ENCODE measurements at places on chromosomes 13 and 19.

GRCh38 chr19:55694656-55695491 is 19.8 kb downstream of the EPN1 start:
- DNase-seq, result no peak

DNA sequence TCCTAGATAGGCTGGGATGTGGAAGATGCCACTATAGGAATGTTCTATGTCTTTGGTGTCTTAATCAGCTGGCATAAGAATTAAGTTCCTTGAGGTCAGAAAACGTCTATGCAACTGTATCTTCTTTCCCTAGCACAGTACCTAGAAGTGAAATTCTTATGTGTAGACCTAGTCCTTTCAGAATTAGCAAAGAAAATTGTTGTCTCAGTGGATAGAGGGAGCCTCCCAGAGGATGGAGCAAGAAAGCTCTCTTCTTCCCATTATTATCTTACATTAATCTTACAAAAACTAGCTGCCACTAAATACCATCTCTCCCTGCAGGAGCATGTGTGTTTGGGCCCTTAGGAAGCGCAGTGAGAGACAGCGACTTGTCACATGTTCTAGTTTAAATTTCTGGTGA is 11.6 kb downstream of the CLDN10 start:
- no peak for DNase-seq

GRCh38 chr13:101473458-101473857 is 21.0 kb downstream of the ITGBL1 start:
- DNase-seq, result no peak

- no peak for DNase-seq
These were observed 18.3 kb downstream of the CCDC97 start for GRCh38 chr19:41328157-41328841.

GRCh38 chr19:7910321-7911161 is 4.1 kb upstream of the TGFBR3L start:
- no peak for DNase-seq

GRCh38 chr19:1799695-1800342 is 12.3 kb downstream of the ATP8B3 start:
- DNase-seq, result no peak

DNA sequence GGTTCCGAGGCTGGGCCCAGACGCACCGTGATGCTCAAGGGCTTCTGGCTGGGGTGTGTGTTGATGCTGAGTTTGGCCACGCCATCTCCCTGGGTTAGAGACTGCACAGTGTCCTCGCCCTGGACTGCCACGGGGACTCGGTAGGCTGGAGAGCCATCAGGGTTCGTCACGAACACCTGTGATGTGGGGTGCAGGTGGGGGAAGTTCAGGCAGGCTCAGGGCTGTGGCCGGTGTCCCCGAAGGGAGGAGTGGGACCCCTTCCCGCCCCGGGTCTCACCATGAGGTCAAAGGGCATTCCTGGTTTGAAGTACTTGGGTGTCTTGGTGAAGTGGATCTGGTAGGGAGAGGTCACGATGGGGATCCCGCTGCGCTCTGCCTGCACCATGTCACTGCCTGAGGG is 8.2 kb downstream of the C3 start:
- DNase-seq, result no peak

DNA sequence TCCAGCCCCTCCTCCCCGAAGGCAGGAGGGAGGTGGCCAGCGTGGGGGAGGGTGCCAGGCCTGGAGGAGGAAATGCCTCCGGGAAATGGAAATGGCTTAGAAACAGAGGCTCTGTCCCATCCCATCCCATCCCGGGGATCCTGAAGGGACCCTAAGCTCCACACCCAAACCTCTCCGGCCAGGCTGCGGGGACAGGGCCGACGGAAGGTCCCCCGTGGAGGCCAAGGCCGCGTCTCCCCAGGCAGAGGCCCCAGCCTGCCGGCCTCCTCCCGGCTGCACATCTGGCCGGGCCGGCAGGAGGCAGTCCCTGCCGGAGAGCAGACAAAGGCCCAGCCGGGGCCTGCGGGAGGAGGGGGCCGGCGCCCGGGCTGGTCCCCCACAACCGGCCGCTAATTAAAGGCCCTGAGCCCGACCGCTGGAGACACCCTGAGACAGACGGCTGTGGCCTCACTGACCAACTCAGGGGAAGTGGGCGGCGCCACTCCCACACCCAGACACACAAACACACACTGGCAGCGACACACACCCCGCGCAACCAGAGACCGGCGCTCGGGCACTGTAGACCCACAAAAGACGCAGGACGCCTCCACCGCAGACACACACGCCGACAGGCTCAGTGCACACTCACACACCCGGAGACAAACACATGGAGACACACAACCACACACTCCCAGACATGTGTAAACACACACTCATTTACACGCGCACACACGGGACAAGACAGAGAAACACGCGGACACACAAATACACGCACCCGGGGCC is 1.1 kb downstream of the ADAMTS10 start:
- DNase-seq, result peak; percentile 45

DNA sequence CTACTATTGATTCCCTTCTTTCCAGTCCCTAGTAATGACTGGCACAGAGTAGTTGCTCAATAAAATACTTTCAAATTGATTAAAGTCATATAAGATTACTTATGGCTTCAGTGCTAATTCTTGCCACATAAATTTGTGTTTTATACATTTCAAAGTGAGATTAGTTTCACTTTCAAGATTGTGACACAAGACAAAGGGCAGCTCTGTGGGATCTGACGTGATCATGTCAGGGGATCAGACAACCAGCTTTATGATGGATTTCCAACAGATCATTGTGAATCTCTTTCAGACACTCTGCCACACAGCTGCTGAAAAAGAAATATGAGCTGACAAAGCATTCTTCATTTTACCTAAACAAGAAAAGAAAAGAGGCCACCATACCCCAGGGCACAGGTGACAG is 73.4 kb upstream of the POMP start:
- DNase-seq, result no peak

GRCh38 chr19:44883922-44884321 is 7.1 kb upstream of the TOMM40 start:
- no peak for DNase-seq
